ENCODE measurements at places on chromosomes 12 and 14. TPM values are rescaled to one million over a fixed set of nuclear protein-coding genes. Genes with fewer than 3 reads are reported as not detected.
A peak's percentile ranks its signal among the peaks of the same experiment; 100 is the strongest.

GRCh38 chr14:53376064-53376463 lies 222.9 kb upstream of the DDHD1 start:
- no peak for DNase-seq

DNA sequence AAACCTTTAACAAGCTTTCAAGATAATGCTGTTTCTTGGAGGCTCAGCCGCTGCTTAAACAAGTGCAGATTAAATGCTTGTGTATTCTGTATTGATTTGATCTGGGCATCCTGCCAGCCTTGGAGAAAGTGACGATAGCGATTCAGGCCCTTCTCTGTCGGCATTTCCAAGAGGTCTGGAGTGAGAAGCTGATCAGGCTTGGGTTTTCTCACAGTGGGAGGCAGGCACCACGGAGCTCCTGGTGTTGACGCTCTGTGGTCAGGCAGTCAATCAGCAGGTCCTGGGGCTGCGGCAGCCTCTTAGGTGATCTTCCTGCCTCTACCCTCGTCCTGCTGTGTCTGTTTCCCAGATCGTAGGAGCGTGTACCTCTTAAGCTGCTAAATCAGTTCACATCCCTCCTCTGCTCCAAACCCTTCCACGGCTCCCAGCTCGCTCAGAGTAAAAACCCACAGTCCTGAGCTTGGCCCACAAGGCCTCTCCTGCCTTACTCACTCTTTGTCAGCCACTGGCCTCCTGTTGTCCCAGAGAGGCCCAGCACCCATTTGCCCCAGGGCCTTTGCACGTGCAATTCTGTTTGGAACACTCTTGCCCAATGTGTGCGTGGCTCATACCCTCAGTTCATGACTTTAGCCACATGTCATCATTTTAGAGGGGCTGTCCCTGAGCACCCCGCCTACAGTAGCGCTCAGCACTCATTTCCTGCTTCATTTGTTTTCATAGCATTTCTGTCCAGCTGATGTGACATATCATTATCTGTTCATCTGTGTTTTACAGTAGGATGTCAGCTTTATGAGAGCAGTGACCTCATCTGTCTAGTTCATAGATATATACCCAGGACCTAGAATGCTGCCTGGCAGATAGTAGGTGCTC lies 155.4 kb downstream of the AACS start:
- peak; percentile 57 for DNase-seq

- DNase-seq, result peak; percentile 54
Measured at GRCh38 chr12:50985322-50985721, 33.0 kb downstream of the HIGD1C start.

DNA sequence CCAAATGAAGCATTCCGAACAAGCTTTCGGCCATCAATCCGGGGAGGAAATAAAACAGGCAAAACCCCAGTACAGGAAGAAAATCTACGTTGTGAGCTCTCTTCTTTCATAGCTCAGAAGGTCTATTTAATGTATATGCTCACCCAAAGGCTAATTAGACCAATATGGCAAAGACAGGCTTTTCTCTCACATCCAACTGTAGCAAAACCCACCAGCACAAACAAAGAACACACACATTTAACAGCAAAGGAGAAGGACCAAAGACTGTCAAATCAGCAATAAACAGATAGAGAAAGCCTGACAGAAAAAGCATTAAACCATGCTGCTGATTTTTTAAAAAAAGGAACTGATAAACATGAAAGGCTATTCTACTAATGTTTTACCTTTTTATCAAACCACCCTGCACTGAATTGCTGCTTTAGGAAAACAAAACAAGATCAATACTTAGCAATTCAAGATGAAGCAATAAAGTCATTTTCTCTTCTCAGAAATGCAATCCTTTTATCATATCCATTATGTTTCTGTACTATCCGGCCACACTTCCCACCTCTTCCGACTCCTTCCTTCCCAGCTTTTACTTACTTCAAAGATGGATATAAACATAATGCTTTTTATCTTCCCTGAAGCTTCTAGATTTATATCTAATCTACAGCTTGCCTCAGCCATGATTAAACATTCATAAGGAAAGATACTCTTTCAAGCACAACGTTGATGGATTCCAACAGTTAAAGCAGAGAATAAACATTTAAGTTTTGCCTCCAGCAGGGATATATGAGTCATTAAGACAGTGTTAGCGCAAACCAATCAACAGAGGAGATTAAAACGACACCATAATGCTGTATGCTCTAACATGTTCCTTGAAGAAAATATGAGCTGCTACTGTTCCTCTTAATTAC lies 74.6 kb upstream of the BBS10 start:
- DNase-seq, result peak; percentile 10

- no peak for DNase-seq
Measured at GRCh38 chr12:126582231-126582630, 1517.0 kb downstream of the AACS start.

ASB2 gene
- total RNA-seq, result 3.8 TPM

HCAR2 gene
- not detected for total RNA-seq

All from SK-MEL-5 (cell line).